ENCODE measurements at places on chromosomes 3 and 15. TPM values are rescaled to one million over a fixed set of nuclear protein-coding genes. Genes with fewer than 3 reads are reported as not detected.
A peak's percentile ranks its signal among the peaks of the same experiment; 100 is the strongest.

The LRRN1 gene
- not detected for total RNA-seq

DNA sequence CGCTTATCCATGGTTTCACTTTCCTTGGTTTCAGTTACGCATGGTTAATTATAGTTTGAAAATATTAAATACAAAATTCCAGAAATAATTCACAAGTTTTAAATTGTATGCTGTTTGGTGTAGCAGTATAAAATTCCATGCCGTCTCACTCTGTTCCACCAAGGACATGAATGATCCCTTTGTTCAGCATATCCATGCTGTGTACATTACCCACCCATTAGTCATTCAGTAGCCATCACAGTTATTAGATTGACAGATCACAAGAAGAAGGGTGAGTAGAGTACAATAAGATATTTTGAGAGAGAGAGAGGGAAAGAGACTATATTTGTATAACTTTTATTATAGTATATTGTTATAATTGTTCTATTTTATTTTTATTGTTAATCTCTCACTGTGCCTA lies 535.5 kb downstream of the SQOR start:
- no peak for DNase-seq

DNA sequence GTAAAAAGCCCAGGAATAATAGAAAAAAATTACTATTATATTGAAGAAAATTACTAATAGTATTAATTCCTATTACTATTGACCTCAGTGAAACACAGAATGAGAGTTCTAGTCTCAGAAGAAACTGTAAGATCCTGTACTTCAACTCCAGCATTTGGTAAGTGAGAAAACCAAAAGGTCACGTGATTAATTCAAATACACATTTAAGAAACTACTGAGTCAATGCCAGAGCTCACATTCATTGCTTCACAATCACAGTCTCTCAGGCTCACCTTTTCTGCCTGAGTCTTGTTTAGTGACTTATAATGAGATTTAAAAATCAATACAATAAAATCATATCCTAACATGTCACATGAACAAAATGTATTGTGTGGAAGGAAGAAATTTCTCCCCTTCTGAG lies 556.1 kb downstream of the FGF12 start:
- no peak for DNase-seq

DNA sequence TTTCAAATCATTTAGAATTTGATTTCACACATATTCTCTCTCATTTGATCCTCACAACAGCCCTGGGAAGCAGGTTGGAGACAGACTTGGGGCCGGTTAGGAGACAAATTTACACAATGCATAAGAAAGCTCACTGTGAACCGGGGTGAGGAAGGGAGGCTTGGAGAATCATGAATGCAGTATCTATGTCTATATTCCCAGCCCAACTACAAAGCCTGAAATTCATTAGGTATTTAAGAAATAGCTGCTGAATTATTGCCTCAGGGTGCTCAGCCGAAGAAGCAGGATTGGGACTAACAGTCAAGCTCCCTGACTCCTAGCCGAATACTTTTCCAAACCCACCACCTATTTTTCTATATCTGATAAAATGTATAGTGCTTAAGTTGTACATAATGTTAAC lies 8.4 kb upstream of the GOLGA6C start:
- DNase-seq = no peak

DNA sequence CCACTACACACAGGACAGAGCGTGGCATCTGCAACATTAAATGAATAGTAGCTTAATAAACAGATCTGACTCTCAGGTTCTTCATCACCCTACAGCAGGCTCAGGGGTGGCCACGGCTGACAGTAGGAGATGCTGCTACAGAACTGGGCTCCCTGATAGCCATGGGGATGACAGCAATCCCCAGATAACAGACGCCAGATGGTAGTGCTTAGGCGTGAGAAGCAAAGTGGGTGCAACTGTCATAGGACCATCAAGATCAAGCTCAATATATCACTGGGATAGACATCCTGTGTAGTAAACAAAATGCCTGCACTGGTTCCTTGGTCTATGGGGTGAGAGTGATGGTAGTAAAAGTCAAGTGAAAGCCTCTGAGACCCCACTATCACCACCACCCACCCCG lies 2.6 kb upstream of the TPRA1 start:
- DNase-seq = no peak

- DNase-seq = peak; percentile 14
These were observed 127.8 kb downstream of the CMSS1 start for GRCh38 chr3:99945328-99945995.

- DNase-seq = no peak
These were observed 49.2 kb downstream of the SLC7A14 start for GRCh38 chr3:170536712-170537111.

- DNase-seq = no peak
These were observed 211.5 kb upstream of the P2RY1 start for GRCh38 chr3:152623286-152623911.

- no peak for DNase-seq
These were observed 7.0 kb upstream of the NR2F2 start for GRCh38 chr15:96323319-96324145.

GRCh38 chr15:40340038-40340739 lies 550 bp downstream of the CCDC9B start:
- peak; percentile 65 for DNase-seq

GRCh38 chr15:36407647-36408046 lies 171.8 kb upstream of the CDIN1 start:
- DNase-seq = peak; percentile 32
